ENCODE measurements at places on chromosomes 16 and 17.

GRCh38 chr16:10093576-10093975, 88.7 kb downstream of the GRIN2A start:
- DNase-seq, result no peak

GRCh38 chr17:33291248-33292200, 1.6 kb downstream of the ASIC2 start:
- DNase-seq, result no peak

DNA sequence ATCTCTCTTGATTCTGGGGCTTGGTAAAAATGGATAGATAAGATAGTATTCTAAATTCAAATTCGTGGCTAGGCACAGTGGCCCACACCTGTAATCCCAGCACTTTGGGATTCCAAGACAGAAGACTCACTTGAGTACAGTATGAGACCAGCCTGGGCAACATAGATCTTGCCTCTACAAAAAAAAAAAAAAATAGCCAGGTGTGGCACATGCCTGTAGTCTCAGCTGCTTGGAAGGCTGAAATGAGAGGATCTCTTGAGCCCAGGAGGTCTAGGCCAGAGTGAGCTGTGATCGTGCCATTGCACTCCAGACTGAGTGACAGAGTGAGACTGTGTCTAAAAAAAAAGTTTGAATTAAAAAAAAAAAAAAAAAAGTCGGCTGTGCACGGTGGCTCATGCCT, 9.3 kb downstream of the PDP2 start:
- no peak for DNase-seq

DNA sequence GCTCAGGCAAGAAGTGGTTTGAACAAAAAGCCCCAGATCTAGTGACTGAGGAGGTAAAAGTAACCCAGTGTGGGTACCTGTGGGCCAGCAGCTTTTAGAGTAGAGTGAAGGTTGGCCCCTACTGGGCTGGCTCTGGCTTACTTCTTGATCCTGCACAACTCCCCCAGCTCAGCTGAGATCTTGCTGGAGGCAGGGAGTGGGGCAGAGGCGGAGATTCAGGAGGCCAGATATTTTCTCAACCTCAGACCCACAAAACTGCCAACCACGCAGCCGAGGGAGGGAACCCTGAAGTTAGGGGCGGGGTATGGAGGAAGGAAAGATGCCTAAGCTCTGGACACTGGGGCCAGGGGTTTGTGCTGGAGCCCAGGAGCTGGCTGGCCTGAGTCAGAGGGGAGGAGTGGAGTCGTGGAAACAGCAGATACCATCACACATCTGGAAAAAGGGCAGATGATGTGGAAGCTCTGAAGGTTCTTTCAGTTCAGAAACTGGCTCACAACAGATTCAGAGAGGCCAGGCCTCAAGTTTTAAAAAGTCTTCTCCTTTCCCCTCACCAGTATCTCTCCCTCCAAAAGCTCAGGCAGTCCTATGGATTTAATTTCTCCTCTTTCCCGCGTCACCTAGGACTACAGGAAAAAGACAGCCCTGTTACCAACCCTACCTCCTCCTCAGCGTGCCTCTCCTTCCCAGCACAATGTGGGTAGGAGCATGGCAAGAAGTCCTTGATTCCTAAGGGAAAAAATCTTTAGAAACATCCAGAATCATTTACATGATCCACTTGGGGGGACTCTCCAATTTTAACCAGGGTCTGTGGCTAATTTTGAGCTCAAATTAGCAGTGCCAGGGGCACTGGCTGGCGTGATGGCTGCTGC, 48.1 kb downstream of the MYO18A start:
- DNase-seq, result no peak

DNA sequence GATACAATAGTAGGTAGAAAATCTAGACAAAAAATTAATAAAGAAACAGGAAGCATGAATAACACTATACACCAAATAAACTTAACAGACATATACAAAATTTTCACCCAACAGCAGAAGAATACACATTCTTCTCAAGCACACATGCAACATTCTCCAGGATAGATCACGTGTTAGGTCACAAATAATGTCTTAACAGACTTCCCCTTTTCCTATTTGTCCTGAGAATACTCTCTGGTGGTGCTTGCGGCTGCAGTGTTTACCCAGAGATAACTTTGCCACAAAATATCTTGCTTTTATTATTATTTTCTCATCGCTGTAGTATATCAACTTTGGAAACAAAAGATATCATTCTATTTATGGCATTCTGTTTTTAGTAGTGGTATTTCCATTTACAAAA, 40.6 kb upstream of the ZNF267 start:
- DNase-seq, result no peak

DNA sequence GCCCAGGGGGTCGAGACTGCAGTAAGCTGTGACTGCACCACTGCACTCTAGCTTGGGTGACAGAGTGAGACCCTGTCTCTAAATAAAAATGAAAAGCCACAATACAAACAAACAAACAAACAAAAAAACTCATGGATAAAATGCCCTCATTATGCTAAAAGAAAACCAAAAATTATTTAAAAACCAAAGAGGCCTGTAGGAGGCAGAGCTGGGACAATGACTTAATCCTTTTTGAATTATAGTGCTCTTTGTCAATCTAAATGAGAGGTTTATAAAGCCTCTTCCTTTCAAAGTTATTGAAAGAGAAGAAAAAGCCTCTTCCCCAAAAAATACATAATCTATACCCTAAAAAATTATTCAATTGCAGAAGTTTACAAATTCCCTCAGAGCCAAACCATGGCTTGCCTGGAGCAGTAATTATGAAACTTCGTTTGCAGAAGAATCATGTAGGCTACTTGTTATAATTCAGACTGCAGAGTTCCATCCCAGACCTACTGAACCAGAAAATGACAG, 18.5 kb downstream of the CRLF3 start:
- no peak for DNase-seq

- no peak for DNase-seq
Measured at GRCh38 chr17:54861471-54861983, 39.1 kb upstream of the TOM1L1 start.

Data from NCI-H1048 (cell line).